GM18507 (cell line): ENCODE measurements at places on chromosomes 5 and 9.

GRCh38 chr5:147081311-147081764 is 153.5 kb upstream of the STK32A start:
- no peak for DNase-seq

- no peak for DNase-seq
Measured at GRCh38 chr5:16975950-16976624, 40.0 kb upstream of the MYO10 start.

GRCh38 chr9:126724226-126724625 is 80.6 kb upstream of the ZBTB43 start:
- DNase-seq: no peak

- DNase-seq: peak; percentile 60
Measured at GRCh38 chr9:136564379-136564988, 18.6 kb upstream of the NOTCH1 start.

DNA sequence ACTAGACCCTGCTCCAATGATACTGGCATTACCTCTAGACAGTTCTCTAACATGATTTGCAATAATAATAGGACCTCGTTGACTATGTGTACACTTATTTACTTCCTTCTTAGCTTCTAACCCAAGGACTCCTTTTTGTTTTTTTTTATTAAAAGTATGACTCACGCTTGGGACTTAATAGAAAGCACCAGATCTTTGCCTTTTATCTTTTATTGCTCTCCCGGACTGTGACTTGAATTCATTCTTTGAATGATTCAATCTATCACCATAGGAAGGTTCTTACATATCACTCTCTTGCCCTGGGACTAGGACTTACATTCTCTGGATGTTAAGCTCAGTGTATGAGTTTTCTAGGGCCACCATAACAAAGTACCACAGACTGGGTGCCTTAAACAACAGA is 9.0 kb downstream of the C9 start:
- no peak for DNase-seq

DNA sequence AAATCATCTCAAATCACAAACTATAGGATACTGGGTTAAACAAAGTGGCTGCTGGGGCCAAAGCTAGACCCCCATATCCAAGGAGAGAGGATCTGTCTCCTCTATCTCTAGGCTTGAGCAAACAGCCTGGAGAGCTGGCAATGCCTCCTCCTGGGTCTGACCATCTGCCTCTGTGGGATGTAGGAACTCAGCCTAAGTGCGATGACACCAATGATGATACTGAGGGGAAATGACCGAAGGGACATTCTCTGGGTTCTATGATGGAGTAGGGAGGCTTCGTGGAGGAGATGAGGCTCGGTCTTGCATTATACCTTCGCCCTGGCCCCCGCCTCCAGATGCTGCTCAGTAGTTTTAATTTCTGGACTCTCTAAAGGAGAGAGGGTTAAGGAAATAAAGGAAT is 9.3 kb upstream of the SPATA24 start:
- no peak for DNase-seq

GRCh38 chr5:104048231-104048630 is 485.6 kb upstream of the NUDT12 start:
- DNase-seq: no peak

DNA sequence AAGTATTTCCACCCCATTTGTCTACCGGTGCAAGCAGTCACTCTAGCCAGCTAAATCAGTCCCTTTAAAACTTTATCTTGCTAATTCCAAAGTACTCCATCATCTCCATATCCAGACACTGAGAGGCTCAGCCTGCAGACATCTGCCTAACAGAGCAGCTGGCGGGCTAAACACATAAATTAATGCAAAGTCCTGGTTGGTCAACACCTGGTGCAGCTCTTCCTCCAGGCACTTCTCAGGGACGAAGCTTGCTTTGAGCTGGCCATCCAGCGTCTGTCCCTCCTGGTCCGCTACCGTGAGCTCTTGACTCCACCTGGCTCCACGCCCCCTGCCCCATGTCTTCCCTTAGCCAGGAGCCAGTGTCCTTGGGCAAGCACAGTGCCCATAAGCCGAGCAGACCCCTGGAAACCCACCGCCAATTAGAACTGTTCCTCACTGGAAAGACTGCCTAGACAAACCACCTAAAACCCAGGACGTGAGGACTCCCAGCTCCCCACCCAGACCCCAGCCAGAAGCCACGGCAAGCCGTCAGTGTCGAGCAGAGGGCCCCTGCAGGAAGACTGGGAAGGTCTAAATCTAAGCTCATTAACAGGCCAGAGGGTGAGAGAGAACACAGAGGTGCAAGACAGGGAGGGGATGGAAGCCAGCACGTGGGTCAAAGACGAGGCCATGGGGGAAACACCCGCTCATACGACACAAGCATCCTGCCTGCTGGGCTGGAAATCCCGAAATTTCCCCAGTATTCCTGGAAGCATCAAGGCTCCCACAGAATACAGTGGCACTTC is 120.0 kb downstream of the COL23A1 start:
- no peak for DNase-seq

GRCh38 chr5:52774005-52774410 is 13.7 kb upstream of the ITGA1 start:
- no peak for DNase-seq
